ENCODE measurements at places on chromosomes 2 and 18.

DNA sequence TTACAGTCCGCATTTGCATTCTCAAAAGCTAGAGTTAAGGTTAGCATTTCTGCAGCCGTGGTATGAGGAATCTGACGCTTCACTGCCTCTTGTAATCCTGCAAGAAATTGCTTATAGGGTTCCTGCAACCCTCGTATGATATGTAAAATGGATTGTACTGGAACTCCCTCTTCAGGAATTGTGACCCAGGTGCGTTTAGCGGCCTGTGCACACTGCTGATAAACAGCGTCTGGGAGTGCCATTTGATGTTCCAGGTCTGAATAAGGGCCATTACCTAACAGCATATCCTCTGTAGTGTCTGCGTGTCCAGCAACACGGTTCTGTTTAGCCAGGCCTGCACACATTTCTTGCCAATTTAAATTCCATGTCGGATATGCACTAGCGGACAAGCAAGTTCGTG lies 42.5 kb downstream of the CXCR4 start:
- no peak for DNase-seq

GRCh38 chr2:136010126-136010525 lies 24.7 kb upstream of the DARS1 start:
- no peak for DNase-seq

GRCh38 chr18:24791751-24792545 lies 331.5 kb downstream of the HRH4 start:
- DNase-seq: no peak

- DNase-seq: no peak
These were observed 691.0 kb upstream of the HS6ST1 start for GRCh38 chr2:129009555-129010146.

- DNase-seq: no peak
These were observed 7.5 kb downstream of the C18orf32 start for GRCh38 chr18:49479381-49480137.
